ENCODE measurements at places on chromosomes 7 and 10.

DNA sequence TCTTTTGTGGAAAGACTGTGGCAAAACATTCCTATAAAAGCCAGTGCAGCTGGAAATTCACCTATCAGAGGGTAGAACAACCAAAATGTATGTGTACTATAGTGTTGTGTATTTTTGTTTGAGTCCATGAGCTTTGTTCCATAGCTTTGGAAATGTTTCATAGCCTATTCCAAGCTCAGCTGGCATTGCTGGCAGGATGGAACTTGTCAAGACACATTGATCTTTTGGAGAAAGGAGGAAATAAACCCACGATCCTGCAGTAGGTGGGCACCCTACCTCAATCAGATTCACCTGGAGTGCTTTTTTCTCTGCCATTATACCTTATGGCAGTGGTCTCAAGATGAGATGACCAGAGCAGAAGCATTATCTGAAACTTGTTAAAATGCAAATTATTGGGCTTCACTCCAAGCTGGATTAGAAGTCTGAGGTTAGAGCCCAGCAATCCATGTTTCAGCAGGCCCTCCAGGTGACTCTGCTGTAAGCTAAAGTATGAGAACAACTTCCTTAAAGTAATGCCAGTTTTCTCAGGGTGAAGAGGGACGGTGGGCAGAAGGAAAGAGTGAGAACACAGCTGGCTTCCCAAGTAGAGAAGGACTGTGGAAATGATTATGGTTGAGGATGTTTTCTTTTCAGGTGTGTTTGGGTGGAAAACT is 30.3 kb upstream of the CDK1 start:
- no peak for DNase-seq

DNA sequence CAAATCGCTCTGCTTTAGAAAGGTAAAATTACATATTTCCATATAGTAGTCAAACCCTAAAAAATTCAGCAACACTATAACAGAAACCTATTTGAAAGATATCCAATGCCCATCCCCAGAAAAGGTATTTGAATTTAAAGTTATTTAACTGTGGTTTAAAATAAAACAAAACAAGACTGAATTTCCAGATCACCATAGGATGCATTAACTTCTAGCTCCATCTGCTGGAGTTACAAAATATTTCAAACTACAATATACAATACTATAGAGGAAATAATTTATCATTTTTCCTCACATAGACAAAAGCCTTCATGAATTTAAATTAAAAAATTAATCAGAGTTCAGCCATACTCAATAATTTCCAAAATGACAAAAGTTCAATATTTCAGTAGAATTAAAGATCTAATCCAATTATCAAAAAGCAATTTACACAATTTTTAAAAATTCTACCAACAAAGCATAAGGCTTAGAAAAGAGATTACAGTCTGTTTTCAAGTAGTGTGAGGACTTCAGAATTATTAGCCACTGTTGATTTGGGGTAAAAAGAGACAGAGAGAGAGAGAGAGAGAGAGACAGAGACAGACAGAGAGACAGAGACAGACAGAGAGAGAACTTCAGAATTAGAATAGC is 75.9 kb downstream of the LMBR1 start:
- peak; percentile 14 for DNase-seq

DNA sequence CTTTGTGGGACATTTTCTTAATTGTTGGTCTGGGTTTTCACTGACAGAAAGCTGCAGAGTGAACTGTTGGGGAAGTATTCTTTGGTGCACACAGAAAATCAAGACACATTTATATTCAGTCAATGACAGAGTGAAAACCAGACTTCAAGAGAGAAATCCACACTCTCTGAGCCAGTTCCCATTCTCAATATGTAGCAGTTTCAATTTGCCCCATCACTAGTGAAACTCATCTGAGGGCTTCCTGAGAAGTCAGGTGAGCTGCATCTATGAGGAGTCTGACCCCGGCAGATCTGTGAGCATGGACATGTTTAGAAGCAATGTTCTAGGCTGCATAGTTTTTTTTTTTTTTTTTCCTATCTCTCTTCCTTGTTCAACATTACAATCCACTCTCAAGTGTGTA is 163.7 kb upstream of the AHR start:
- DNase-seq, result no peak

GRCh38 chr10:130409331-130409730 is 273.1 kb downstream of the GLRX3 start:
- DNase-seq, result no peak

DNA sequence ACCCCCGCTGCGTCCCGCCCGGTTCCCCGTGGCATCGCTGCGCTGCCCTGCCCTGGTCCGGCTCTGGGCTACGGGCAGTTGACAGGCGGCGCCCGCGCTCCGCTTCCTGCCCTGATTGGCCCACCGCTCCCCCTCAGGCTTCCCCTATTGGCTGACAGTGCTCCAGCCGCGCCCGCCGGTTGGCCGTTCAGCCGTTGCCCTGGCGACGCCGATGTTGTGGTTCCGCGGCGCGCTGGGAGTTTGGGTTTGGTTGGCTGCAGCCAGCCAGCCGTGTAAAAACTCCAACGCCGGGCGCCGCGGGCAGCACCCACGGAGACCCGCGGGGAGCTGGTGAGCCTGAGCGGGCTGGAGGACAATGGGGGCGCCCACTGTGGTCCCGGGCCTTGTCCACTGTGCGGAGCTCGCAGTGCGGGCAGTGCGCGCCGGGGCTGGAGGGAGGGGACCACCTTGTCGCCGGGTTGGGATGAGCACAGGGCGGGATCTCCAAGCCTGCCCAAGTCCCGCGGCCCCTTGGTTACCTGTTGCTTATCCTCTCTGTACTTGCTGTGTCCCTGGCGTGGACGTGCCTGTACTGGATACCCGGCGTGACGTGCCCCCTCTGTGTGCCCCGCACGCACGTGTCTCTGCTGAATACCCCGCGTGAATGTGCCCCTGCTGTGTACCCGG is at the start of gene C7orf57:
TSS of gene C7orf57 (plus strand) at position 243 of the 666 bp plus-strand sequence. CDS start 766 bp downstream, outside the sequence.
- DNase-seq, result peak; percentile 77

DNA sequence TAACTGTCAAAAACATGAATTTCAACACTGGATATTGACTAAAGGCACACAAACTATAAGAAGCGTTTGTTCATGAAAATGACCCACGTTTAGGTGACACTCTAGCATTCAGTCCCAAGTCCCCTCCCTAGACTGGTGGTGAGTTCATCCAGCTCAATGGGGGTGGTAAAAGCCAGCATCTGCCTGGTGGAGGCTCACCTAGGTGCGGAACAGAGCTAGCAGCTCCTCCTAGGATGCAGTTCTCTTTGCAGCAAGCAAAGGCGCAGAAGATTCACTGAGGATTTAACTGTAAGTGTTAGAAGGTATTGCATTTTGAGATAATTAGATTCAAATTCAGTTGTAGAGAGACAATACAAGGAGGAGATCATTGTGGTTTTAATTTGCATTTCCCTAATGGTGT is 87.6 kb downstream of the VSTM2A start:
- DNase-seq, result no peak

DNA sequence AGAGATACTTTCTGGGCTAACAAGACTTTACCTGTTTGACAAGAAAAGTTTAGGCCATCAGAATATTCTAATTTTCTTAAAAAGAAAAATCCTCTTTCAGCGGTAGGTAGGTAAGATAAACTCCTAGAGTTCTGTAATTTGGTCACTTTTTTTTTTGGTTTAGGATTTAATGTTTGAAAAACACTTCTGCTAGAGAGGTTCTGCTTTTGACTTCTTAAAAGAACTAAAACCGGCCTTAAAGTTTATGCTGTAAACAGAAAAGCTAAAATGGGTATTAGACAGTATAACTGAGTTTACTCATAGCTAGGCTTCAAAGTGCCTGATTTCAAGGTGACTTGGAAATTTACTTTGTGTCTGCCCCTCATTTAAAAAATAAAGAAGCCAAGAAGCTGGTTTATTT is 21.7 kb upstream of the KMT2E start:
- no peak for DNase-seq

DNA sequence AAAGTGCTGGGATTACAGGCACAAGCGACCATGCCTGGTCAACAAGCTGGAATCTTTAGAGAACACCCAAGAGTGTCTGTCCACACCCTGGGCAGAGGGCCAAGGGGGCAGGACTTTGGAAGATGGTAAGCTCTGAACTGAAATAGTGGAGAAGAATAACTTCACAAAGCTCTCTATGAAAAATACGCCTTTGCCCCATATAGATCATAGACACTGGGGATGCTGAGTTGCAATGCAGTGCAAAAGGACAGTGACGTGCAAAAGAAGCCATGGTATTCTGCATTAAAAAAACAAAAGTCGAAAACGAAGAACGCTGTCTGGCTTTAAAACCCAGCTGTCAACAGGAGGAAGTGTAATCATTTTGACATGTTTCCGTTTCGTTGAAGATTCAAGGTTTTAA is 353.6 kb downstream of the CALN1 start:
- DNase-seq, result no peak

GRCh38 chr10:70905071-70906021 is 17.0 kb upstream of the PCBD1 start:
- no peak for DNase-seq

- DNase-seq, result no peak
These were observed 20.2 kb upstream of the NKX6-2 start for GRCh38 chr10:132806110-132806509.

DNA sequence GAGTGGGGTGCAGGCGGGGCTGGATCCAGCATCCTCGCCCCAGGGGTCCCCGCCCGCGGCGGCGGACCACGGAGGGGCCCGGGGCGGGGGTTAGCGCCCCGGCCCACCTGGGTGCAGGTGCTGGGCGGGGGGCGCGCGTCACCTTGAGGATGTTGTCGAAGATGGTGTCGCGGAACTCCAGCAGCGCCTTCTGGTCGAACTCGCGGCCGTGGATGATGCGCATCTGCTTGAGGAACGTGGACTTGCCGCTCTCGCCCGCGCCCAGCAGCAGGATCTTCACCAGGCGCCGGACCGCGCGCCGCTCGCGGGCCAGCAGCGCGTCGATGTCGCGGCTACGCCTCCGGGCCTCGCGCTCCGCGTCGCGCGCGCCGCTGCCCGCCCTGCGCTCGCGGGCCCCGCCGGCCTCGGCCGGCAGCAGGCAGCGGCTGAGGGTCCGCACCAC is 376 bp downstream of the GNA12 start:
- DNase-seq, result no peak

GRCh38 chr7:111232249-111233084 is 141.5 kb downstream of the LRRN3 start:
- DNase-seq, result peak; percentile 3

DNA sequence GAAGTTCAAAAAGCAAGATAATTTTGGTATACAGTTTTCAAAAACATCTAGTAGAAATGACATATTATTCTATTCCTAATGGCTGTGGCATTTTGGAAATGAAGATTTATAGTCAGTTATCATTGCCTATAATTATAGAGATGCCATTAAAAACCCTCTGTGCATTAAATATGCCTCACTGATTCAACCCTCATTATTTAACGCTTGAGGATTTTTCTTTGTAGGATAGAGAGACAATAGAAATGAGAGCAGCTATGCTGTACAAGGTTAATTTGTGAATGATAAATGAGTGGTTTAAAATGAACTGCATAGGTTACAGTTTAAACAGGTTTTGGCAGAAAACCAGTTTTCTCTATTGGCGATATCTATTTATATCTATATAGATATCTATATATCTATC is 32.2 kb upstream of the SEMA3A start:
- no peak for DNase-seq
